ENCODE measurements at places on chromosomes 2 and 18.

GRCh38 chr2:28991021-28991420 is 9.9 kb downstream of the TOGARAM2 start:
- H3K4me1 ChIP-seq = no peaks in the 10 kb centered on the region
- H3K27me3 ChIP-seq = no peaks in the 10 kb centered on the region
- H3K36me3 ChIP-seq = no peaks in the 10 kb centered on the region
- no peak overlapping the region for H3K4me3 ChIP-seq

DNA sequence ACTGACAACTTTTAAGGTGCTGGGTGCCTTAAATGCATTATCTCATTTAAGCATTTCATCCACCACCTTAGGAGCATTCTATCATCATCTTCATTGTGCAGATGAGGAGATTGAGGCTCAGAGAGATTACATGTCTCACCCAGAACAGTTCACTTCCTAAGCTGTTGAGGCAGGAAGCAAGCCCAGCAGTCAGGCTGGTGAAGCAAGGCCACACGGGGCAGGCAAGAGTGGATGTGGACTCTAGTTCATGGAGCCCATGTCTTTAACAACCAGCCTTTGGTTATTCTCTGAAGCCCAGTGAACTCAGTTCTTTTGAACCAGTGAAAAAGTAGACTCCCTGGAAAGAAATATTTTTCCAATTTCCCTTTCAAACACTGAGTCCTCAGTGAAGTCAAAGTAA is 294.8 kb upstream of the MGAT5 start:
- DNase-seq = no peak
- H3K27ac ChIP-seq = no peak overlapping the region
- H3K27me3 ChIP-seq = no peaks in the 10 kb centered on the region
- no peaks in the 10 kb centered on the region for H3K36me3 ChIP-seq
- no peak overlapping the region for H3K4me3 ChIP-seq

DNA sequence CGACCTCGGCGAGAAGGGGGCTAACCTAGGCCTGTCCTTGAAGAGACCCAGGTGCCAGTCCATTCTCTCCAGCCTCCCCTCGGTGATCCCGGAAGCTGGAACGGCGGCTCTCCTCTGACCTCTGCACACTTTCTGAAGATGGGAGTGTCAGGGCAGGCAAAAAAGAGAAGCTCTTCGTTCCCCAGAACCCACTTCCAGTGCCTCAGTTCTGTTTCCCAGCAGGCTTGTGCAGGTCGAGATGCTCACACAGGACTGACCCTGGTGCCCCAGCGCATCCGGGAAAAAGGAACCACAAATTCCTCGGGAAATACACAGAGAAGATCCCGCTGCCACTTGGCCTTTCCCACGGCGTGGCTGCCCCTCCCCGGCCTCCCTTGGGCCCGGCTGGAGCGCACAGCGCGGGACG is 681 bp upstream of the PTPN18 start:
- DNase-seq = no peak
- no peak overlapping the region for H3K27ac ChIP-seq
- peaks cover 7% of the 10 kb centered on the region for H3K4me1 ChIP-seq
- H3K36me3 ChIP-seq = no peaks in the 10 kb centered on the region

GRCh38 chr18:41599466-41599865 is 355.6 kb upstream of the PIK3C3 start:
- no peak overlapping the region for H3K4me3 ChIP-seq
- no peaks in the 10 kb centered on the region for H3K27me3 ChIP-seq
- no peak for DNase-seq
- H3K4me1 ChIP-seq = no peaks in the 10 kb centered on the region
- no peak overlapping the region for H3K27ac ChIP-seq
- H3K36me3 ChIP-seq = no peaks in the 10 kb centered on the region

DNA sequence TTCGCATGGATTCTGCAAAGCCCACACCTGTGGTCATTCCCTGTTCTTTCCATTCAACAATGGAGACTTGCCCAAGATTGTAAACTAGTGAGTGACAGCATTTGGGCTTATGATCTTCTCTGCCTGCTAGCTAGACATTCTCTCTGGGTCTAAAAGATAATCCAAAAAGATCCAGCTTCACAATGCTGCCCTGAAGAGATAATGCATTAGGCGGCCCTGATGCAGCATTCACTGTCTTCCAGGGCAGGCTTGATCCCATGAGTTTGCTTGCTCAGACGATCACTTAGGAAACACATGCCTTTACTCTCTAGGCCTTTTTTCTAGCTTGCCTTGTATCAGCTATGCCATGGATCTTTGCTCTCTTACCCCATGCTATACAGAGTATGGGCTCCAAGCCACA is 196.1 kb downstream of the SETBP1 start:
- H3K4me1 ChIP-seq = no peaks in the 10 kb centered on the region
- H3K36me3 ChIP-seq = no peaks in the 10 kb centered on the region
- no peak overlapping the region for H3K4me3 ChIP-seq
- no peak overlapping the region for H3K27ac ChIP-seq
- no peaks in the 10 kb centered on the region for H3K27me3 ChIP-seq

DNA sequence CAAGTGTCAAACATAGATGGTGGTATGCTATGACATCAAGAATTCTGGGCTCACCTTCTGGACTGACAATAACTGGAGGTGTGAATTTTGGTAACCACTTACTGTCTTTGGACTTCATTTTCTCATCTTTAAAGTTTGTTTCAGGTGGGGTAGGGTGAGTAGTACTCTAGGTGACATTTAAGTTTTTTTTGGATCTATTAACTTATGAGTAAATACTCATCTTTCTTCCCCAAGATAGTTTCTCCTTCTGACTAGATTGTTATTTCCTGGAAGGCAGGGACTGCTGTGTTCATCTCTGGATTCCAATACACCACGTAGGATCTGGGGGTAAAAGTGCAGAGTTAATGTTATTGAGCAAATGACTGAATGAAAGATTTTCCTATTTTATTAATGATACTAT is 55.9 kb downstream of the ICOS start:
- no peaks in the 10 kb centered on the region for H3K27me3 ChIP-seq
- no peaks in the 10 kb centered on the region for H3K4me1 ChIP-seq
- no peak overlapping the region for H3K27ac ChIP-seq

GRCh38 chr18:9359796-9360195 is 25.2 kb downstream of the TWSG1 start:
- no peak overlapping the region for H3K27ac ChIP-seq
- no peak for DNase-seq
- no peaks in the 10 kb centered on the region for H3K36me3 ChIP-seq
- no peaks in the 10 kb centered on the region for H3K4me1 ChIP-seq

DNA sequence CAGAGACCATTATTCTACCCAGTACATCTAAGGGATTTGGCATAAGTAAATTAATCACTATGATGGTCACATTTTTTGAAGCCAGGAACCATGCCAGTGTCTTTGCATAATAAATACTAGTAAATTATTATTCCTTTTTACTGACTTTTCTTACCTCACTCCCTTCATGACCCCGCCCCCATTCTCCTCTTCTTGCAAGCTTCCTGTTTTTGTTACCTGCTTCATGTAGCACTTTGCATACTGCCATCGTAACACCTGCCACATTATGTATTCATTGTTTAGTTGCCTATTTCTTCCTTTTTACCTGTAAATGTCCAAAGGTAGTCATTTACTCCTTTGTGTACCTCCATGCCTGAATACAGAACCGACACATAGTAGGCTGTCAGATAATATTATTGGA is 309.5 kb downstream of the KIAA1328 start:
- H3K4me1 ChIP-seq = no peaks in the 10 kb centered on the region
- no peak overlapping the region for H3K27ac ChIP-seq
- H3K4me3 ChIP-seq = no peak overlapping the region
- no peaks in the 10 kb centered on the region for H3K36me3 ChIP-seq

GRCh38 chr2:9423922-9424272 is 443 bp downstream of the CPSF3 start:
- peak overlapping the region; percentile 88 for H3K4me3 ChIP-seq
- no peaks in the 10 kb centered on the region for H3K27me3 ChIP-seq
- H3K4me1 ChIP-seq = peaks cover 3% of the 10 kb centered on the region
- H3K36me3 ChIP-seq = no peaks in the 10 kb centered on the region
- no peak for DNase-seq

- no peak overlapping the region for H3K4me3 ChIP-seq
- no peak overlapping the region for H3K27ac ChIP-seq
- H3K4me1 ChIP-seq = no peaks in the 10 kb centered on the region
- H3K27me3 ChIP-seq = no peaks in the 10 kb centered on the region
- no peaks in the 10 kb centered on the region for H3K36me3 ChIP-seq
These were observed 29.6 kb upstream of the ZCCHC2 start for GRCh38 chr18:62493033-62493862.

DNA sequence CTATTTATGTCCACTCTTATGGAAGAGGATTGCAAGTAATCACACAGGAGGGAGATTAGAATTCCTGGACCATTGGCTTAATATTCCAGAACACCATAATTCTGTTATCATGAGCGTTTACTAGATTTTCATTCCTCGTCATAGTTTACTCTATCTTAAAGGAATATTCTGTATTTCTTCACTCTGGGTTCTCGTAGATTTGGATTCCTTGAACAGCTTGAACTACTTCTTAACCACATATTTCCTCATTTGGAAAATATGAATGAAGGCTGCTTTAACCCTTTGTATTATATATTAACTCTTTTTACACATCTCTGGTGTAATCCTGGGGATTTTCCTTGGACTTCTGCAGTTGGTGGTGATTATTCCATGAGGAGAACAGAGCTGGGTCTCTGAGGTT is 46.3 kb upstream of the CCBE1 start:
- H3K4me3 ChIP-seq = no peak overlapping the region
- no peak for DNase-seq
- H3K27me3 ChIP-seq = no peaks in the 10 kb centered on the region
- H3K4me1 ChIP-seq = no peaks in the 10 kb centered on the region
- H3K36me3 ChIP-seq = no peaks in the 10 kb centered on the region
- H3K27ac ChIP-seq = no peak overlapping the region

GRCh38 chr2:209508255-209508654 is 84.4 kb downstream of the MAP2 start:
- no peak overlapping the region for H3K27ac ChIP-seq
- H3K4me1 ChIP-seq = no peaks in the 10 kb centered on the region
- no peaks in the 10 kb centered on the region for H3K27me3 ChIP-seq
- H3K4me3 ChIP-seq = no peak overlapping the region
- DNase-seq = no peak

GRCh38 chr2:12669036-12669435 is 47.7 kb upstream of the TRIB2 start:
- DNase-seq = no peak
- no peaks in the 10 kb centered on the region for H3K27me3 ChIP-seq
- H3K4me1 ChIP-seq = no peaks in the 10 kb centered on the region
